Stimulated activated CD8-positive, alpha-beta memory T cell treated with anti-CD3 and anti-CD28 coated beads, Interleukin-2, amount 100 ng/mL, for 1 hour (primary cell): ENCODE measurements at places on chromosomes 12 and 14.

DNA sequence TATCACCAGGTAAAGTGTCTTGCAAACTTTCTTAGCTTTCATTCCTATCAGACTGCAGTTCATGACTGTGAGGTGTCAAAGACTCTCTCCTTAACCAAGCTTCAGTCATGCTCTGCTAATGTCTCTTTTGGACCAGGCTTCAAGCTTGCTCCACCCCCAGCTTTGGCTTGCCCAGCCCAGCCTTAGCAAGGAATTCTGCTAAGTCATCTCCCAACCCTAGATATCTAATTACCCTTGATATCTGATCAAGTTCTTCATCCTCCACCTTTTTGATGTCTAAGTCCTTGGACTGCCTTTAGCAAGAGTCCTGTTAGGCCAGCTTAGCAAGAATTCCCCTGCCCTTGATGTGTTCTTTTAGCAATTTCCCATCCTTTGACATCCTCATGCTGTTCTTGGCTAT is 108.9 kb upstream of the FGD4 start:
- DNase-seq: no peak

DNA sequence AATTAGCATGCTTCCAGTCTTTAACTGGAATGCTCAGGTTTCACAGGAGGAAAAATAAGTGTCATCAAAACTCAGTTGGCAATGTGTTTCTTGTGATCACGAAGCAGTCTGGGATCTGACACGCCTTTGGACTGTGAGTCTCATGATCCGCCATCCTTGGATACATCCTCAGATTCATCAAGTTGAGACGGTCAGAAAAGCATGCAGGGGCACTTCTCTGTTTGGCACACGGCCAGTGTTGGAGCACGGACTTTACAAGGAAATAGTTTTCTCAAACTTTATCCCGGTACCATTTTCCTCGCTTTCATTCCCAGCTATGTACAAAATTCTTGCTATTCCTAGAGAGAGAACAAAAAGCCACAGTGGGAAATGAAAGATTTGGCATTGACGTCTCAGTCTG is 88.4 kb upstream of the PARP11 start:
- no peak for DNase-seq

DNA sequence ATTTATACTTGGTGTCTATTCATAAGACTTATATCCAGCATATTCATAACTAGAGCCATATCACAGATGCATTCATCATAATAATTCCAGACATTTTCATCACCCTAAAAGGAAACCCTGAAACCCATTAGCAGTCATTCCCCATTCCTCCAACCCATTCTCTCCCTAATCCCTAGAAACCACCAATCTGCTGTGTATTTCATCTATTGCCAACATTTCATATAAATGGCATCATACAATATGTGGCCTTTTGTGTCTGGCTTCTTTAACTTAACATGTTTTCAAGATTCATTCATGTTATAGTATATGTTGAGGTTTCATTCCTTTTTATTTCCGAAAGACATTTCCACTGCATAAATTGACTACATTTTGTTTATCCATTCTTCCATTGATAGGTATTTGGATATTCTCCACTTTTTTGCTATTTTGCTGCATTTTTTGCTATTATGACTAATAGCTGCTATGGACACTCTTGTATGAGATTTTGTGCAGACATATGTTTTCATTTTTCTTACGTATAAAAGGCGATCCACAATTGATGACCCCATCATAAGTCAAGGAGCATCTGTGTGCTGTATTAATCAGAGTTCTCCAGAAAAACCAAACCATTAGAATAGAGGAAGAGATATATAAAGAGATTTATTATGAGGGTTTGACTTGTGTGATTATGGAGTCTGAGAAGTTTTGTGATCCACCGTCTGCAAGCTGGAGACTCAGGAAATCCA is 5.1 kb upstream of the OAS2 start:
- no peak for DNase-seq

GRCh38 chr14:32719601-32720000 is 219.1 kb upstream of the NPAS3 start:
- DNase-seq: no peak

DNA sequence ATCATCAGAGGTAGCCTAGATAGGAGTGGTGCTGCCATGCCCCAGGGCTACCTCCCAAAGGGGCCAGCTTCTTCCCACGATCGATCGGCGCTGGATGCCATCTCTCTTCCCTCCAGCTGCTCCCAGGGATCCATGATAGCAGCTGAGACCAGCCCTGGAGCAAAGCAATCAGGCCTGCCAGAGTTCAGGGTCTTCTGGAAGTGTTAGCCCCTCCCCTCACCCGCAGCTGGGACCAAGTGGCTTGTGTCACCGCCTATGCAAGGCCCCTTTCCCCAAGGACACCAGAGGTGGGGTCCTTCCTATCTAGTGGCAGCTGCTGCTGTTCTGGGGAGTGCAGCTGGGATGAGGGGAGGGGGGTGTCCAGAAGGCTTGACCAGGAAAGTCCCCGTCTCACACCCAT is 87.0 kb downstream of the IRF2BPL start:
- no peak for DNase-seq

- DNase-seq: no peak
Observed at GRCh38 chr14:74705613-74706500, 7.0 kb downstream of the AREL1 start.

DNA sequence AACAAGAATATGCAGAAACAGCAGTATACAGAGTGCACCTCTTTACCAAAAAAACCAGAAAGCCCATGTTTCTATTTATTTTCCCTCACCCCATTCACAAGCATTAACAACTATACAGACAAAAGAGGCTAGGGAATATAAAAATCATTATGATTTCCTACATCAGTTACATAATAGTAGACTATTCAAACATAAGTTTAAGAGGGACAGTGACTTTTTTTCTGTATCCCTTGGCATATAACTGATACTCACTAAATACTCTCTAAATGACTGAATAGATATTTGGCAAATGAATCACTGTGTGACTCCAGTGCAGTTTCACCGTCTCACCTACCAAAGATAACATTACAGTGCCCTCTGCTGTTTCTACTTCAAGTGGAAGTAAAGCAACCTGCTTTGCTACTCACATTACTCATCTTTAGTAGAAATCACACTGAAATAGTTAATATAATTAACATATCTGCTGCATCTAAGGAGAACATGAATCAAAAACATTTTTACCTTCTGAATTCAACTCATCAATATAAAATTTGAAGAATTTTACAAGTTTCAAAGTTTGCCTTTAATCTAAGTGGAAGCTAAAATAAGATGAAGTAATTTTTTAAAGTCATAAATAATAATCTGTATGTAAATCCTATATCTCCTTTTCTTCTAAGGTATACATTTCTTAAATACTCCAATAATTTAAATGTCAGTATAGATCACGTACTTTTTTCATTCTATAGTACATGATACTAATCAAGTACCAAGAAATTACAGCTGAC is 103.8 kb downstream of the OSBPL8 start:
- no peak for DNase-seq

DNA sequence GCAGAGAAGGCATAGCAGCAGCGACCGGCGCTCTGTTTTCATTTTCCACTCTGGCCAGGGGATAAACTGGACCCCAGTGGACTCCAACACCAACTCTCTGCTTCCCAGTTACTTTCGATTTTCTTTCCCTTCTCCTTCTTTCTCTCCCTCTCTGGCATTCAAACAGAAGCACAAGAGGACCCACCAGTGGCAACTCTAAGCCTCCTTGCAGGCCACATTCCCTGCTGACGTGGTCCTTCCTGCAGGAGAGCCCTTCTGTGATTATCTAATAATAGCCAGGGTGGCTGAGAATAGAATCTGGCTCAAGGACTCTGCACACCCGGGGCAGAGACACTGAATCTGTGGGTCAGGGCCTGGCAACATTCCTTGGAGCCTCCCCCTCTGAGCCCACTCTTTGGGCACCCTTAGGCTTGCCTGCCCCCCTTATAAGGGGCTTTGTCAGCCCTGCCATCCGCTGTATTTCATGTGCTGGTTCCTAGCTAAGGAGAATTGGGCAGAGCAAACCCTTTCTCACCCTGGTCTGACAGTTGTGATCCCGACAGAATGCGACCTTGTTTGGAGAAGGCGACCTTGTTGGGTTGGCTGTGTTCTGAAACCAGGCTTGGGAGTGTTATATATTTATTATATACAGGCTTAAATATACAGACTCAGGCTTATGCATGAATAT is 8.2 kb upstream of the HOXC6 start:
- DNase-seq: no peak
